ENCODE measurements at places on chromosomes 5 and 9.

GRCh38 chr9:132820169-132820944 lies 57.7 kb downstream of the AK8 start:
- H3K27me3 ChIP-seq: no peaks in the 10 kb centered on the region
- no peak overlapping the region for H3K4me3 ChIP-seq
- DNase-seq: no peak
- no peaks in the 10 kb centered on the region for H3K36me3 ChIP-seq
- no peak overlapping the region for H3K27ac ChIP-seq
- H3K4me1 ChIP-seq: no peaks in the 10 kb centered on the region

GRCh38 chr5:143913008-143913752 lies 101.2 kb downstream of the HMHB1 start:
- no peak overlapping the region for H3K27ac ChIP-seq
- H3K36me3 ChIP-seq: no peaks in the 10 kb centered on the region
- H3K27me3 ChIP-seq: no peaks in the 10 kb centered on the region
- H3K4me1 ChIP-seq: no peaks in the 10 kb centered on the region
- DNase-seq: no peak
- no peak overlapping the region for H3K4me3 ChIP-seq

- H3K27me3 ChIP-seq: no peaks in the 10 kb centered on the region
- no peaks in the 10 kb centered on the region for H3K4me1 ChIP-seq
- no peak overlapping the region for H3K27ac ChIP-seq
These were observed 597 bp upstream of the SLC34A3 start for GRCh38 chr9:137229903-137230704.

GRCh38 chr9:5563886-5564285 lies 53.6 kb downstream of the PDCD1LG2 start:
- no peaks in the 10 kb centered on the region for H3K27me3 ChIP-seq

DNA sequence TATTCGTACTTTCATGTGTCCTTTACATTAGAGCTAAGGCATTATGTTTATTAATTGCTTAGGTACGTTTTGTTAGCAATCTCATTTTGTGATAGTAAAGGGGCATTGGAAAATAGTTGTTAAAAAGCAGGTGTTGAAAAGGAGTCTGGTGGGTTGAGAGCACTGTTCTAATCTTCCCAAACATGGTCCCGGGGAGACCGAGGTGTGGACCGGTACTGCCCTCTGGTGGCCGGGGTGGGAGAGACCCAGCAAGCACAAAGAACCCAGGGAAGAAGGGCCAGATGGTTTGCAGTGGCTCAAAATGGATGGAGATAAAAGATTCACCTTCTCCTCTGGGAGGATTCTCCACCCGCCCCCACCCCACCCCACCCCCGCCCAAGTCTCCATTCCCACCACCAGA lies 26.1 kb downstream of the IDNK start:
- H3K4me3 ChIP-seq: no peak overlapping the region
- H3K36me3 ChIP-seq: peaks cover 18% of the 10 kb centered on the region
- no peak overlapping the region for H3K27ac ChIP-seq
- H3K4me1 ChIP-seq: no peaks in the 10 kb centered on the region

GRCh38 chr5:106397700-106398099 lies 1273.0 kb downstream of the EFNA5 start:
- no peaks in the 10 kb centered on the region for H3K27me3 ChIP-seq
- H3K4me1 ChIP-seq: no peaks in the 10 kb centered on the region
- no peak for DNase-seq
- H3K36me3 ChIP-seq: no peaks in the 10 kb centered on the region
- H3K4me3 ChIP-seq: no peak overlapping the region

DNA sequence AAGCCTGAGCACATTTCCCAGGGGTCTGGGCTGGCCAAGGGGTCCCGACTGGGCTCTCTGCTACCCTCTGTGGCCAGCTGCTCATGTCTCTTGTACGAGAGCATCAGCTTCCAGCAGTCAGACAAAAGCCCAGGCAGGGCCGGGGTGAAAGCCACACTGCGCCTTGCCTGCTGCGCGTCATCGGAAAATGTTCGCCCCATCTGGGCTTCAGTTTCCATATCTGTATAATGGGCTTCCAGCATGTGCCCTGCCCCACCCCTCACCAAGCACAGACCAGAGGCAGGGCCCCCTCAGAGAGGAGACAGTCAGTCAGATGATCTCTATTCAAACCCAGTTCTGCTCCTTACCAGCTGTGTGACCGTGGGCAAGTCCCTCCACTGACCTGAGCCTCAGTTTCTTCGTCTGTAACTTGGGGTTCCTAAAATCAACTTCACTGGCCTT lies 8.0 kb upstream of the GRHPR start:
- no peak overlapping the region for H3K4me3 ChIP-seq
- H3K36me3 ChIP-seq: no peaks in the 10 kb centered on the region
- no peaks in the 10 kb centered on the region for H3K27me3 ChIP-seq
- H3K4me1 ChIP-seq: no peaks in the 10 kb centered on the region
- no peak for DNase-seq

DNA sequence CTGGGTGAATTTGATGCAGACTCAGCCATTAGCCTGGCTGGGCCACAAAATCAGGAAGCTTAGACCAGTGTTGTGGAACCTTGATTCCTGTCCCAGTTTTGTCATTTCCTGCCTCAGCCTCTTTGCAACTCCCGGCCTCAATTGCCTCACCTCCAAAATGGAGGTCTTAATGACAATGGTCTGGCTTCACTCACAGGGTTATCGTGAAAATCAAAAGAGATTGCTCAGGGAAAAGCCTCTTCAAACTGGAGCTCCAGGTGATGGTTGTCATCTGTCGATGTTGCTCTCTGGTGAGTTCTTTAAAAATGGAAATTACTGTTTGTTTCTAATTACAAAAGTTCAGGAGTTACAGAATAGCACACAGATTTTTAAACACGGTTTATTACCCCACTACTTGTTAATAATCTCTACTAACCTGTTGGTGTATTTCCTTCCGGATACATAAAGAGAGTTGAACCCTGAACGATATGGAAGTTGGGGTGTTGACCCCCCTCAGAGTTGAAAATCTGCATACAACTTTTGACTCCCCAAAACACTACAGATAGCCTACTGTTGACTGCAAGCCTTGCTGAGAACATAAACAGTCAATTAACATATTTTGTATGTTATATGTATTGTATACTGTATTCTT lies 109.9 kb upstream of the CPEB4 start:
- H3K27ac ChIP-seq: no peak overlapping the region
- no peak overlapping the region for H3K4me3 ChIP-seq
- H3K36me3 ChIP-seq: no peaks in the 10 kb centered on the region
- H3K27me3 ChIP-seq: no peaks in the 10 kb centered on the region

- no peak for DNase-seq
- H3K4me3 ChIP-seq: no peak overlapping the region
- H3K27me3 ChIP-seq: no peaks in the 10 kb centered on the region
These were observed 122.2 kb upstream of the ZNF608 start for GRCh38 chr5:124868676-124869075.

All from right lobe of liver (tissue), 6 donors.